Mesenchymal stem cell (in vitro differentiated cells and primary cell): ENCODE measurements at places on chromosomes 2 and 18.
A peak's percentile ranks its signal among the peaks of the same experiment; 100 is the strongest.

DNA sequence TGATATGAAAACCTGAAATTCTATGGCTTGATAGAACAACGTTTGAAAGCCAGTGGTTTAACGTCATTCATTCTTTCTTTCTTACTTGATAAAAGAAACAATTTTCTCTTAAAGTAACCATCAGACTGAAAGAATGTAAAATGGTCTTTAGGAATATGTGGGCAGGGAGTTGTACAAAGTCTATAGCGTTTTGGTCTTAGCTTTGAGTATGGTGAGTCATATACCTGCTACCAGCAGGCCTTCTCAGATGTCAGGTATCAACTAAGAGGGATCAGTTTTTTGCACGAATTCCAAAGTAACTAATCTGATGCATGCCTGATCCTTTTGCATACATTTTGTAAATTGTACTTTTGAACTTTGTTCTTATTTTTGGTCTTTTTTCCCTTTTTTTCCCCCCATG lies 101.5 kb upstream of the DSEL start:
- no peak for DNase-seq

GRCh38 chr18:22132258-22132657 lies 37.1 kb upstream of the GATA6 start:
- DNase-seq = no peak

- DNase-seq = no peak
Measured at GRCh38 chr18:11529081-11529480, 80.3 kb upstream of the SLC35G4 start.

GRCh38 chr2:120293096-120294007 lies 40.7 kb downstream of the RALB start:
- DNase-seq = no peak

- no peak for DNase-seq
Measured at GRCh38 chr2:80323610-80324009, 19.1 kb upstream of the LRRTM1 start.

DNA sequence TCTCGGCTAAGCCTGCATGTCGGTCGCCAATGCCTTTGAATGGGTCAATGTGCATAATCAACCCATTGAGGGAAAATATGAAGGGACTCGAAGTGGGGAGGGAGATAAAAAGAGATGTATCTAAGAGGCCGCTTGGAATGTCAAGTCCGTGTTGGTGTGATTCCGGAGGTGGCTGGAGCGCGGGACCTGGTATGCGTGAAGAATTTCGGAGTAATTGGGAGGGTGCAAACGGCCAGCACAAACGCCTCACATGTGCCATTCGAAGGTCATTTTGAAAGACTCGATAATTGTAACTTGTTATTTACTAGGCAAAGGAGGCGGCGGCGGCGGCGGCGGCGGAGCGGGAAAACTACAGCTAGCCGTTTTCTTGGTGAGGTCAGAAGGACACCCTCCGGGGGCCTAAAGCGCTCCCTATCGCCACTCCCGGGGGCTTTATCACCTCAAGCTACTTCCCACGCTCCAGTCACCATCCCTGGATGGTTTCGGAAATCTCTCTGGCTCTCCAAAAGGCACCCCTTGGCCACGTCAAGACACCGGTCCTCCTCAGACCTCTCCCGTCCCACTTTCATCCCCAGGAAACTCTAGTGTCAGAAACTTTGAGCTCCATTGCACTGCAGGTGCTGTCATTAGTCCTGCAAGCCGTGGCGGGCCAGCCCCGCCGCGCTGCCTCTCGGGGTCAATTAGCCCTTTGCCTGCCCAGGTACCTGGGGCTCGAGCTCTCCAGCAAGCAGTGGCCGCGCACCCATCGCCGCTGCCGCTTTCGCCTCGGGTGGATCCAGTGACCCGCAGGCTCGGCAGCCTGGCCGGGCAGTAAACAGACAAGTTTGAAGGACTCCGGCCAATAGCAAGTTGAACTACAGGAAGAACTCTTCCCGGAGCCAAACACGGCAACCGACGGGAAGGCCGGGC lies 1.5 kb downstream of the ERBB4 start:
- DNase-seq = peak; percentile 33

GRCh38 chr2:140091926-140092325 lies 1311.7 kb upstream of the NXPH2 start:
- no peak for DNase-seq

- DNase-seq = peak; percentile 83
Measured at GRCh38 chr18:62829936-62830335, 114.6 kb downstream of the PHLPP1 start.

DNA sequence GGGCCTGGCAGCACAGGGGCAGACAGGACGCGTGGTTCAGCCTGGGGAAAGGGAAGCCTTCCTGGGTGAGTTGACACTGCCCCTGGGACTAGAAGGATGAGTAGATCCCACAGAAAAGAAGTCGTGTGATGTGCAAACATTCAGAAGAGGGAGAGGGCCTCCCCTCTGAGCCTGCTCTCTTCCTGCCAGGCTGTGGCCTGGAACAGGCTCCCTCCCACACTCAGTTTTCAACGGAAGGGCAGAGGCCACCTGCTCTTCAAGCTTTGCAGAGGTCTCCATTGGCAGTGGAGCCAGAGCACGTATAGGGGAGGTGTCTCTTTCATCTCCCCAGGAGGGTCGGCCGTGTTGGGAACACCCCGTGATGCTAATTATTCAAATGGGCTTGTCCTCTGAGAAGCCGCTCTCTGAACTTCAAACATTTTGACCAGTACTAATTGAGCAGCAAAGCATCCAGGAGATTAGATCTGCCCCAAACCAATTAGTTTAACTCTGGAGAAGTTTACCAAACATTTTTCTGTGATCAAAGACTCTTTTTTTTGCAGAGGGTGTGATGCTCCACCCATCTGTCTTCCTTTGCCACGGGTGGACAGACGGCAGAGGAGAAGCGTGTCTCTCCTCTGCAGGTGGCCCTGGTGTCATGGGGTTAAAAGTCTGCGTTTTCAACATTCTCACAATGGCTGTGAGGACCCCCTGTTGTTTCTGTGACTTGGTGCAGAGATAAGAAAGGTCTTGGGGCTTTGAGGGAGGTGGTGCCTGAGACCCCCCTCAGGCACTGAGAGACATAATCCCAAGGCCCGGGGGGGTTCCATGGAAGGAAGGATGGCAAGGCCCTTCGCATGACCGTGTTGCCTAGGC lies 29.5 kb upstream of the ODC1 start:
- DNase-seq = no peak

DNA sequence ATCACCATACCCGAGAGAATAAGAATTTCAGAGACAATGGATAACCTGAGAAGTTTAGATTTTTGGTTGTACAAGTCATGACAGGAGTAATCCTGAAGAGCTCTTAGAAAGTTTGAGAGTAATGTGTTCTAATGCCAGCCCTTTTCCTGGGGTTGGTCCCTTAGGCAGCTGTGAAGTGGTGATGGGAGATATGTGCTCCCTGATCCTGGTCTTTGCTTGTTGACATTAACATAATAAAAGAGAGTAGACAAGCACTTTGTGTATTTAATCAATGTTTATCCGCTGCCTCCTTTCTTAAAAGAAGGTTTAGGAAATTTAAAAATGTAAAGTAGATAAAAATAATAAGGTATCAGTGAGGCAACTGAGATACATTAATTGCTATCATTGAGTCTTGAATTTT lies 13.8 kb upstream of the DSC3 start:
- no peak for DNase-seq

DNA sequence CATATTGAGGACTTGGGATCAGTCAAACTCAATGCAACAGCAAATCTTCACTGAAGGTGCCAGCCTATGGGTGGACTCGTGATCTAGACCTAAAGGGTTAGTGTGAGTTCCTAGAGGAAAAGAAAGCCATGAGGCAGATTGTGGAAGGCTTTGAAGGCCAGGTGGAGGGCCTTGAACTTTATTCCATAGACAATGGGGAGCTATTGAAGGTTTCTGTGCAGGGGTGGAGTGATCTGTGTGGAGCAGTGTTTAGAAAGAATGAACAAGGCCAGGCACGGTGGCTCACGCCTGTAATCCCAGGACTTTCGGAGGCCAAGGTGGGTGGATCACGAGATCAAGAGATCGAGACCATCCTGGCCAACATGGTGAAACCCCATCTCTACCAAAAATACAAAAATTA lies 61.5 kb downstream of the EPAS1 start:
- no peak for DNase-seq

DNA sequence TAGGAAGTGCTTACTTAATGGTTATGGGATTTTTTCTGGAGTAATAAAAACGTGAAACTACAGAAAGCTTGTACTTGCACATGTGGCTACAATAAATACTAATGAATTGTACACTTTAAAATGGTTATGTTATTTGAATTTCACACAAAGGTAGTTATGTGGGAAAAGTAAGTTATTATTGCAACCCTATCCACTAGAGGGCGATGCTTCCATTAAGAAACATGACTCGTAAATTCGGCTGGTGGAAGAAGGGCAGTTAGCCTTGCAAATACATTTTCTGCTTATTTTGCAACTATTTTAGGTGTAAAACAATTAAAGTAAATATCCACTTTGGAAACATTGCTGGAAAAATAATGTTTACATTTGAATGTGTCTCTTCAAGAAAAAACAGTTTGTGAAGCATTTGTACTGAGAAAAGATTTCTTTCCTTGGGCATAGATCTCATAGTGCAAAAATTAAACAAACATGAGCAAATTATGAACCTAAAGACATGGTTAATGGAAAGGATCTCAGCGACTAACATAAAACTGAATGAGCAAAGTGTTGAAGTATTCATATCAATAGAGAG lies 68.1 kb upstream of the CSRNP3 start:
- peak; percentile 71 for DNase-seq

DNA sequence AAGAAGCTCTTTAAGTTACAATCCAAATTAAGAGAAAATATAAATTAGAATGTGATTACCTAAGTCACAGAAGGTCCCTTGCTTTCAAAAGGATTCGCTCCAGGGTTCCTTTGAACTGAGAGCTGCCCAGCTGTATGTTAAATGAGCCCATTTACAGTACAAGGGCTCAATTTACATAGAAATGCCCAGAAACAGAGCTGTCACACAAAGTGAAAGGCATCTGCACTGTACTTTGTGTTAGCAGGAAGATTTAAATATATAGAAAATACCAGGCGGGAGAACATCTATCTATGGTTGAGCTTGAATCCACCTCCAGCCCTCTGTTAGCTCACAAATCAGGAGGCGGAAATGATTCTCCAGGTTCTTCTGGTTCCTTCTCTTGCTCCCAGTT lies 272.9 kb downstream of the PAX3 start:
- DNase-seq = no peak

DNA sequence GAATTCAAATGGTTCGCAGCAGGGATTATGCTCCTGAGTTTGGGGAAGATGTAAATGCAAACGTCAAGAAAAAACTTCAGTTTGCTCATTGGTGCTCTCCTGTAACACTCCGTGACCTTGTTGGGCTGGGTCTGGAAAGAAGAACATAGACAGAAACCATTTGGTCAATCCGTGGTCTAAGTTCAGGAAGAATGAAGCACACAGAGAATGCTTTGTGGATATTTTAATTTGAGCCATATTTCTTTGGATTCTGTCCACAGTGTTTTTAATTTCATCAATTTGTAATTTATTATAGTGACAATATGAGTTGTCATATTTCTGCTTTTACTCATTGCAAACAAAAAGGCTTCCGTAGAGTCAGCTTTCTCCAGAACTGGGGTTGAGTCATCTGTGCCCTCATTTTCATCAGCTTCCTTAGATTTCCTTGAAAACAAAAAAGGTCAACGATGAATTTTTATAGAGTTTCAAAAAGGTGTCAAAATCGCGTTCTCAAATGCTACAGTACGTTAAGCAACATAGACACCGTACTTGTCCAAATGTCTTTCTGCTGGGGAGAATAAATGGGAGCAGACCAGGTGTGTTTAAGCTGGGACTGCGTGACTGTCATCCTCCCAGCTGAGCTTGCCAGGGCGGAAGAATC lies 606.4 kb downstream of the RNF144A start:
- no peak for DNase-seq

DNA sequence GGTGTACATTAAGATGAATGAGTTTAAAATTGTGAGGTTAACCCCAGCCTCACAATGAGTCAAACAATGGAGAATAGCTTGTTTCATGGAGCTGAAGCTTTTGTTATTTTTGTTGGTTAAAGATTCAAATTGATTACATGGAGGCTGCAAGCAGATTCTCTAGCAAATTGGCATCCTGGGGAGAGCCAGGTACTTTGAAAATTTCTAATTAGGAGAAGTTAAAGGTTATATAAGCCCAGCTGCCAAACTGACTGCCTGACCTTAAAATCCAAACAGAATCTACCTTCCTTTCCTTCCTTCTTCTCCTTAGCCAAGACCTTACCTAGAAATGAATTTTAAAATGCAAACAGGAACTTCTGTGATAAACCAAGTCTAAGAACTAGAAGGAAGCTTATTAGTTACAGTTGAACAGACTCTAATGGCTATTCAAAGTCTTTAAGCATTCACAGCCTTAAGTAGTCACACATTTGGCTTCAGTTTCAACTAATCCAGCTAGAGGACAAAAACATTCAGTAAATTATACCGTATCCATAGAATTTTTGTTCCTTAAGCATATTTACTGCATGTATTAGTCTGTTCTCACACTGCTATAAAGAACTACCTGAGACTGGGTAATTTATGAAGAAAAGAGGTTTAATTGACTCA lies 31.5 kb upstream of the PGAP1 start:
- no peak for DNase-seq

GRCh38 chr18:26804519-26804918 lies 61.0 kb downstream of the AQP4 start:
- DNase-seq = no peak

DNA sequence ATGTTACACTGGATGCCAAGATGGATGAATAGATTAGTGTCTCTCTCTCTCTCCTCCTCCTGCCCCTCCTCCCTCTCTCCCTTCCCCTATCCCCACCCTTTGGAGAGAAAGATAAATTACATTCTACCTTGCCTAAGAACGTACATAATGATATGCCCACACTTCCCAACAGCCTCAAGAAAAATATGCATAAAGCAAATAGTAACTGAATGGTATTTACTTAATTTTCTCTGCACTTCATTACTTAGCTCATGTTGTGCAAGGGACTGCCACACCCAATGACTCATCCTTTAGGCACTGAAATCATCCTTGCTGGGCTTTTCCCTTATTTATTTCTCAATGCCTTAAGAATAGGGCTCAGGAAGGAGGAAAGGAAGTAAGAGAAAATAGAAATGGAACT lies 137.3 kb upstream of the PID1 start:
- peak; percentile 92 for DNase-seq

- no peak for DNase-seq
Measured at GRCh38 chr2:120480346-120480902, 134.5 kb downstream of the INHBB start.
